ENCODE measurements at places on chromosomes 7 and 10.

- no peak for DNase-seq
These were observed 57.1 kb upstream of the KCTD7 start for GRCh38 chr7:66571568-66571967.

- DNase-seq: no peak
These were observed 154.5 kb downstream of the PLXDC2 start for GRCh38 chr10:19970717-19971116.

- no peak for DNase-seq
These were observed 71.6 kb upstream of the BAIAP2L1 start for GRCh38 chr7:98472521-98472954.

DNA sequence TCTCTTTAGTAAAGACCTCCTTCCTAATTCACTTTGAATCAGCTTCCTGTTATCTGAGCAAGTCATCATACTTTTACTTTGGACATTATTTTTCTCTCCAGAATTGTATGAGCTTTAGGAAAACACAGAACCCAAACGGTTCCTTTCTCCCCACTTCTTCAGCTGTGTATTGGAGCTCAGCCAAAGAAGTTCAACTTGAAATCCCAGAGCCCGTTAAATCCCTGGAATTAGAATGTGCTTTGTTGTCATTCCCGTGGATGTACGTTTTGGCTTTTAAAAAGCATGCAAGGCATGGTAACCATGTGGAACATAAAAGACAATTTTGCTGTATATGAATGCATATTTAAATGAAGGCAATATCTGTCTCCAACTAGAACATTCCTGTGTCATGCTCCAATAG, 46.6 kb downstream of the AGMO start:
- DNase-seq: no peak

GRCh38 chr10:124126145-124126982, 33.0 kb upstream of the CHST15 start:
- no peak for DNase-seq

- DNase-seq: no peak
These were observed 6.3 kb downstream of the MTPN start for GRCh38 chr7:135970682-135971365.

- DNase-seq: no peak
These were observed 30.8 kb upstream of the CHST15 start for GRCh38 chr10:124124123-124124768.

GRCh38 chr10:59557642-59558041, 152.0 kb downstream of the SLC16A9 start:
- no peak for DNase-seq

All from stimulated activated CD8-positive, alpha-beta memory T cell treated with anti-CD3 and anti-CD28 coated beads, Interleukin-2, amount 100 ng/mL, for 48 hours (primary cell).